T-cell (primary cell): ENCODE measurements at places on chromosomes 11 and 22.

DNA sequence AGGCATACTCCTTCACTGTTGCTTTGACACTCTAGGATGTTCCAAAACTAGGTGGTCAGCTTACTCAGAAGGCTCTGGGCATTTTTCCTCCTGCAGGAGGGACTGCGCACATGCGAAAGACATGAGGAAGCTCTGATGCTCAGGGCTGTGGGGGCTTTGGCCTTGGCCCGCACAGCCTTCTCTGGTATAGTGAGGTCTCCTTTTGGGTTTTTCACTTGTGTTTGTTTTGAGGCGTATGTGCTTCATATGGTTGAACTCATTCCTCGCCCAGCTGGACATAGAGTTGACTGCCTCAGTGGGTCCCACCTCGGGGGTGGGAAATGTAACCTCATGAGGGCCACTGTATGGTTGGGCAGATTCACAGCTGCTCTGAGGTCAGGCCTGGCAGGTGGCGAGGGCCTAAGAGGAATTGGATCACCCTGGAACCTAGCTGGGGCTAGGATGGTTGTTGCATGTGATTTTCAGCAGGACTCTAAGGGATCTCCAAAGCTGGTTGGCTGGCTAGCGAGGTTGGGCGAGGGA is 63.7 kb downstream of the PTPRJ start:
- H3K27ac ChIP-seq, result peak overlapping the region; percentile 24
- no peaks in the 10 kb centered on the region for H3K27me3 ChIP-seq

DNA sequence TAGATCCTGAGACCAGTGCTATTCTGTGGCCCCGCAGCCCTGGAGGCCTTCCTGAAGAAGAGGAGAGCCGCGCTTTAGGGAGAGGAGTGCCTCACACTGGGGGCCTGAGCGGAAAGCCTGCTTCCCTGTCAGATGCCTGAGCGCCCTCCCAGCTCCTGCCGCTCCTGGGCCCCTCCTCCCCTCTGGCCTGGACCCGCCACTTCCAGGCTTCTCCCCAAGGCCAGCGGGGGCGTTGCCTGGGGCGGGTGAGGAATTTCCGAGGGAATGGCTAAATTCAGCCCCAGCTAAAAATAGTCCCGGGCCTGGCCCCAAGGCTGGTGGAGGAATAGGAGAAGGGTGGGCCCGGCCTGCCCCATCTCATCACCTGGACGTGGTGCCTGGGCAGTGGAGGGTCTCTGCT is 15.4 kb downstream of the ARHGEF17 start:
- H3K36me3 ChIP-seq, result no peaks in the 10 kb centered on the region
- no peak overlapping the region for H3K27ac ChIP-seq
- peaks cover 23% of the 10 kb centered on the region for H3K27me3 ChIP-seq

DNA sequence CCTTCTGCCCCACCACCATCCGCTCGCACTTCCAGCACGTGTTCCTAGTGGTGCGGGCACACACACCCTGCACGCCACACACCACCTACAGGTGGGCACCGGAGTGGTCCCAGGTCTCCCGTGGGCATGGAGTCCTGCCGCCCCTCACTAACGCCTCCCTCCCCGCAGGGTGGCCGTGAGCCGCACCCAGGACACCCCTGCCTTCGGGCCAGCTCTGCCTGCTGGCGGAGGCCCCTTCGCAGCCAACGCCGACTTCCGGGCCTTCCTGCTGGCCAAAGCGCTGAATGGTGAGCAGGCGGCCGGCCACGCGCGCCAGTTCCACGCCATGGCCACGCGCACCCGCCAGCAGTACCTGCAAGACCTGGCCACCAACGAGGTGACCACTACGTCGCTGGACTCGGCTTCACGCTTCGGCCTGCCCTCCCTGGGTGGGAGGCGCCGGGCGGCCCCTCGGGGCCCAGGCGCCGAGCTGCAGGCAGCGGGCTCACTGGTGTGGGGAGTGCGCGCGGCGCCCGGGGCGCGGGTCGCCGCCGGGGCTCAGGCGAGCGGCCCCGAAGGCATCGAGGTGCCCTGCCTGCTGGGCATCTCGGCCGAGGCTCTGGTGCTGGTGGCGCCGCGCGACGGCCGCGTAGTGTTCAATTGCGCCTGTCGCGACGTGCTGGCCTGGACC is 8.5 kb downstream of the SIPA1 start:
- peaks cover 29% of the 10 kb centered on the region for H3K36me3 ChIP-seq
- no peaks in the 10 kb centered on the region for H3K27me3 ChIP-seq
- H3K4me3 ChIP-seq, result no peak overlapping the region

DNA sequence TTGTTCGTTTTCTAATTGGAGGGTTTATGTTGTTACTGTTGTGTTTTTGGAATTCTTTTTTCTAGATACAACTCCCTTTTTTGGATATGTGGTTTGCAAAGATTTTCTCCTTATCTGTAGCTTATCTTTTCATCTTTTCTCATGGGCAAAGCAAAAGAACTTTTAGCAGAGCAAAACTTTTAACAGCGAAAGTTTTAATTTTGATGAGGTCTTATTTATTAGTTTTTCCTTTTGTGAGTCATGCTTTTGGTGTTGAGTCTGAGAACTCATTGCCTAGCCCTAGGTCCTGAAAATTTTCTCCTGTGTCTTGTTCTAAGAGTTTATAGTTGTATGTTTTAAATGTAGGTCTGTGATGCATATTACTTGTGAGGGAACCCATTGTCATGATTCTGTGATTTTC is 99.4 kb downstream of the TEAD1 start:
- DNase-seq, result no peak
- H3K27ac ChIP-seq, result no peak overlapping the region
- H3K4me3 ChIP-seq, result no peak overlapping the region
- H3K27me3 ChIP-seq, result no peaks in the 10 kb centered on the region
- no peaks in the 10 kb centered on the region for H3K36me3 ChIP-seq

- H3K4me1 ChIP-seq, result peaks cover 4% of the 10 kb centered on the region
- H3K27ac ChIP-seq, result no peak overlapping the region
- H3K27me3 ChIP-seq, result no peaks in the 10 kb centered on the region
- no peaks in the 10 kb centered on the region for H3K36me3 ChIP-seq
- DNase-seq, result no peak
Observed at GRCh38 chr22:29244785-29245625, 22.8 kb downstream of the RHBDD3 start.

DNA sequence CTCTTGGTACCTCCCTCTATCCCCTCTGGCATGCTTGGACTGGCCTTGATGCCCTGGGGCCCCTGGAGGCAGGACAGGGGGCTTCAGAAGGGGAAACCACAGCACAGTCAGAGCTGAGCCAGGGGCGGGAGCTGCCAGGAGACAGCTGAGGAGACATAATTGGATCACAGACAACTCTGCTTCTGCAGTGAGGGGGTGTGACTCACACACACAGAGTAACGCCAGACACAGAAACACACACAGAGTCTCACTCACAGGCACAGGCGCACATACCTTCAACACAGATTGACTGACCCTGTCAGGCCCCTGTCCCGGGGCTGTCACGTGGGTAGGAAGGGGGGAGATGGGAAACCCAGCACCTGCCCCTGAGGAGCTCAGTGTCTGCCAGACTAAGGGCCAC is 20.6 kb downstream of the STARD10 start:
- H3K36me3 ChIP-seq, result no peaks in the 10 kb centered on the region
- no peaks in the 10 kb centered on the region for H3K4me1 ChIP-seq
- DNase-seq, result no peak
- no peaks in the 10 kb centered on the region for H3K27me3 ChIP-seq

DNA sequence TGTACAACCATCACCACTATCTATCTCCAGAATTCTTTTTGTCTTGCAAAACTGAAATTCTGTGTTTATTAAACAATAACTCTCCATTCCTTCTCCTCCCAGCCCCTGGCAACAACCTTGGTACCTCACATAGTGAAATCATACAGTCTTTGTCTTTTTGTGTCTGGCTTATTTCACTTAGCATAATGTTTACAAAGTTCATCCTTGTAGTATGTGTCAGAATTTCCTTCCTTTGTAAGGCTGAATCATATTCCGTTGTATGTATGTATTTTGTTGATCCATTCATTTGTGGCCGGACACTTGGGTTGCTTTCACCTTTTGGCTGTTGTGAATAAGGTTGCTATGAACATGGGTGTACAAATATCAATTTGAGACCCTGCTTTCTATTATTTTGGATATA is 243.7 kb upstream of the TBCEL start:
- H3K27me3 ChIP-seq, result peaks cover 16% of the 10 kb centered on the region
- H3K36me3 ChIP-seq, result no peaks in the 10 kb centered on the region
- H3K27ac ChIP-seq, result no peak overlapping the region
- H3K4me1 ChIP-seq, result no peaks in the 10 kb centered on the region
- no peak for DNase-seq

DNA sequence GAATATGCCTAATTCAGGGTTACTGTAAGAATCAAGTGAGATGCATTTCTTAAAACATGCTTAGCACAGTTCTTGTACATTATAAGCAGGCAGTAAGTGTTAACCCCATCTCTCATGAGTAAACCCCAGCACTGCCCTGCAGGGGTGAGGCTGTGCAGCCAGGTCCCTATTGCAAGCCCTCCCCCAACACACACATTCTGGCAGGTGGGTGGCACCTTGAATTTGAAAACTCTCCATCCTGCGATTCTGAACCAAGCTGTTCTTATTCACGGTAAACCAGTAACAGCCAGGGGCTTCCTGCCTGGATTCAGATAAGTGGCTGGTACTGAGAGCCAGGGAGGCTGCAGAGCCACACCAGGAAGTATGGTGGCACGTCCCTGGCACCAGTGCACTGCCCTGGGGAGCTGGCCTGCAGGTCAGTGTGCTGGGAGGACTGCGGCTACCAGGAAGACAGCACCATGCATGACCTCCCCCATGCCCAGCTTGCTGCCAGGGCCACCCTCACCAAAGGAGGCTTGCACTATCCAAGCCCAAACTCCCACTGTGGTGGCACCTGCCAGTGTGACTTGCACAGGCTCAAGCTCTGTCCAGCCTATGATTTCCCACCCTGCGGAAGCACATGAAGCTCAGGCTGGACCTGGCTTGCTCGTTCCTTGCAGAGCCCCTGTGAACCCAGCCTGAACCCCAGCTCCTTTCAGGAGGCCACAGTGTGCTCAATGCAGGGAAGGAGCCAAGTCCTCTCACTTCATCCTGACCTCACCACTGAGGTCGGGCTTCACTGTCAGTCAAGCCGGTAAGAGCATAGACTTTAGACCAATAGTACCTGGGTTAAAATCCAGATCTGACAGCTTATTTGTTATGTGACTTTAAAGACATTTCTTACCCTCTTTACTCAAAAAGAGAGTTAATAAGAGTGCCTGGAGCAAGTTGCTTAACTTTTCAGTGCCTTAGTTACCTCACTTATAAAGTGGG is 88.1 kb downstream of the MICAL2 start:
- peaks cover 43% of the 10 kb centered on the region for H3K4me1 ChIP-seq
- H3K4me3 ChIP-seq, result no peak overlapping the region

DNA sequence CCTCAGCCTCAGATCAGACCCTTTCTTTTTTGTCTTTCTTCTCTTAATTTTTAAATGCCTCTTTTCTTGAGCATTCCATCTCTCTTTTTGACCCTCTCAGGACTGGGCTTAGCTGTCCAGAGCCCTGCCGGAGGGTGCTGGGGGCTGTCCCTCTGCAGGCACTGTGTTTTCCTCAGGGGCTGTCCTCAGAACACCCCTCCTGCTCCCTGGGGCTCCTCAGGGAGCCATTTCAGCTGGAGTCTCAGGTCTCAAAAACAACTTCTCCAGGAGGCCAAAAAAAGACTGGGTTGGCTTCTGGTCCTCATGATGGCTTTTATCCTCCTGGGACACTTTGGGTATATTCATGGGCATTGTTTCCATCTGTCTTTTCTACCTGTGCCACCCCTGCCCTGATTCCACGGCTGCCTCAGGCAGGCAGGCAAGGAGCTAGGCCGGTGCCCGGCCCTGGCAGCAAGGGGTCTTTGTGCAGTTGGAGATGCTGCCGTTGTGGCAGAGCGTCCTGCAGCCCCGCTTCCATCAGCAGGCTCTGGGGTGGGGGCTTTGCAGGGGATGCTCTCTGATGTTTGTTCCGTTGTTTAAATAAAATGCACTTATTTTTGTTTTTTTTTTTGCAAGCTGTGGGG is 85.1 kb downstream of the CEP164 start:
- no peak overlapping the region for H3K4me3 ChIP-seq
- H3K4me1 ChIP-seq, result no peaks in the 10 kb centered on the region
- peaks cover 10% of the 10 kb centered on the region for H3K36me3 ChIP-seq
- no peak overlapping the region for H3K27ac ChIP-seq
- H3K27me3 ChIP-seq, result no peaks in the 10 kb centered on the region

DNA sequence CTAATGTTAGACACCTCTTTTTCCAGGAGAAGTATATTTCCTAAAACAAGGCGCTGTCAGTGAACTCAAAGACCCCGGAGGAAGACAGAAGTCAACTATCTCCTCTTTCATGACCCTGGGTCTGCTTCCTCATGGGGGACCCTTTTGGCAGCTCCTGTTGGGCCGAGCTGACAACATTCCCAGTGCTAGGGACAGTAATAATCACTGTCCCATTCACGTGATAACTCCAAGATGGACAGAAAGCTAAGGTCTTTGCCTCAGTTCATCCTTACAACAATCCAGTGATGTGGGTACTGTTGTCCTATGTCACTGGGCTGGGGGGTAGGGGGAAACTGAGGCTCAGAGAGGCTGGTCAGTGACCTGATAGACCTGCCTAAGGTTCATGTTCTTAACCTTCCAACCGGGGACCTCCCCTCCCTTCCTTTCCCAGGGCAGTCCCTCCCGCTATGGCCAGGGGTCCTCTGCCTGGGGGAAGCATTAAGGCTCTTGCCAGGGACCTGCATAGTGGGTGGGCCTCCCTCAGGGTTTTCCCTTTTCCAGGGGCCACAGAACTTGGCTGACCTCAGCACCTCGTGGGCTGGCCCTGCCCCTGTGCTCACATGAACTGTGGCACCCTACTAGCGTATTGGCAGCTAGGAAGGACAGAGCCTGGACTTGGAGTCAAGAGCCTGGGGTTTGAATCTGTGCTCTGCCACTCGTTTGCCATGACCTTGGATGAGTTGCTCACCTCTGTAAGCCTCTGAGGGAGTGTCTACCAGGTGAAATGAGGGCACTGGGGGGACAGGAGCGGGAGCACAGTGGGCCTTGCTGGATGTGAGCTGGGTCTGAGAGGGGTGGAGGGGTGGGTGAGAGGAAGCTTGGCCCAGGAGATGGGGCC is 53.6 kb downstream of the LRRC32 start:
- H3K27me3 ChIP-seq, result peaks cover 27% of the 10 kb centered on the region
- no peaks in the 10 kb centered on the region for H3K36me3 ChIP-seq
- no peak overlapping the region for H3K4me3 ChIP-seq
- DNase-seq, result no peak

GRCh38 chr11:86129740-86130540 is 61.1 kb upstream of the PICALM start:
- no peaks in the 10 kb centered on the region for H3K4me1 ChIP-seq
- H3K27me3 ChIP-seq, result no peaks in the 10 kb centered on the region
- no peak overlapping the region for H3K4me3 ChIP-seq
- no peak for DNase-seq

- H3K4me3 ChIP-seq, result no peak overlapping the region
- no peak overlapping the region for H3K27ac ChIP-seq
- no peak for DNase-seq
- H3K4me1 ChIP-seq, result no peaks in the 10 kb centered on the region
- H3K27me3 ChIP-seq, result no peaks in the 10 kb centered on the region
Observed at GRCh38 chr11:31955838-31956237, 135.0 kb upstream of the RCN1 start.

GRCh38 chr22:33659448-33659847 is 260.8 kb downstream of the LARGE1 start:
- no peaks in the 10 kb centered on the region for H3K4me1 ChIP-seq
- H3K36me3 ChIP-seq, result no peaks in the 10 kb centered on the region
- DNase-seq, result no peak
- H3K4me3 ChIP-seq, result no peak overlapping the region

GRCh38 chr11:9943386-9944110 is 279.7 kb downstream of the SWAP70 start:
- no peaks in the 10 kb centered on the region for H3K36me3 ChIP-seq
- no peak overlapping the region for H3K4me3 ChIP-seq
- H3K27ac ChIP-seq, result no peak overlapping the region
- no peaks in the 10 kb centered on the region for H3K27me3 ChIP-seq
- no peaks in the 10 kb centered on the region for H3K4me1 ChIP-seq

GRCh38 chr22:33219648-33220384 is 161.6 kb upstream of the SYN3 start:
- no peak overlapping the region for H3K27ac ChIP-seq
- no peaks in the 10 kb centered on the region for H3K27me3 ChIP-seq
- H3K36me3 ChIP-seq, result no peaks in the 10 kb centered on the region
- no peak for DNase-seq
- no peak overlapping the region for H3K4me3 ChIP-seq
- H3K4me1 ChIP-seq, result no peaks in the 10 kb centered on the region
